ENCODE measurements at places on chromosomes 4 and X.

DNA sequence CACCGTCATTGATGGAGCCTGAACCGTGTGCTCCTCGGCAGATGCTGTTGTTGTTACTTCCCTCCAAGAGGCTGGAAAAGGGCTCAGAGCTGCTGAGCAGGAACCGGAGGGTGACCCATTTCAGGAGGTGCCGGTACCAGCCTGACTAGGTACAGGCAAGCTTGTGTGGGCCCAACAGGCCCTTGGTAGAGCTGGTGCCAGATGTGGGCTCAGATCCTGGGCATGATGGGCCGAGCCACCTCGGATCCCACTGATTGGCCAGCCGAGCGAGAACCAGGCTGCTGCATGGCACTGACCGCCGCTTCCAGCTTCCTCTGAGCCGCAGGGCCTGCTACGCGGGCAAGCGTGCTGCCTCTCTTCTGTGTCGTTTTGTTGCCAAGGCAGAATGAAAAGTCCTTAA, 33.7 kb downstream of the NOP14 start:
- DNase-seq, result no peak

- DNase-seq, result no peak
These were observed 9.9 kb downstream of the MXD4 start for GRCh38 chr4:2251795-2252529.

GRCh38 chr4:1547856-1548826, 136.0 kb downstream of the FAM53A start:
- no peak for DNase-seq

DNA sequence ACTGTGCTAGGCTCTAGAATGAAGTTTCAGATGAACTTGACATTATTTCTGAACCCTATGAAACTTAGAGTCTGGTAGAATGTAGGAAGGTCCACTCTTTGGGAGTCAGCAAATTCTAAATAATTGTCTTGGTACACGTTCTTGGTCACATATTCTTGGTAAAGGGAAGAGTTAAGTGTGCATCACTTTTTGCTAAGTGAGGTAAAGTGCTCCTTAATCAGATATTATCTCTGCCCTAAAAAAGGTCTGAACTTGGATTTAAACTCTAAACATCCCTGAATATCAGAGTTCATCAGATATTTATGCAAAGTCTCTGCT, 7.2 kb downstream of the OCIAD2 start:
- DNase-seq, result no peak

DNA sequence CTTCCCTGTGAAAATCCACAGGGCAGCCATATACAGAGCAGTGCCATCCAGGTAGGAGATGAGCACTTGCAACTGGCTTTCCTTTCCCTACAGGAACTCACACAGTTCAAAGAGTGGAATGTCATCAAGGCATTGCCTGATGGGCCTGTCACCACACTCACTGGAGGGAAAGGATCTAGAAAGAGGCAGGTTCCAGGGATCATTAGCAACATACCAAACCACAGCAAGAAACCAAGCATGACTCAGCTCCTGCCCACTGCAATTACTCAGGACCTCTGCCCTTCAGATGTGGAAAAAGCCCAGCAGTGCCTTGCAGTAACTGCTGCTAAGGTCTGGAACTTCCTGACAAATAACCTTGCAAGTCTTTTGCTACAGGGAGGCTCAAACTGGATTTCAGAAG, 101.2 kb downstream of the ZNF674 start:
- peak; percentile 9 for DNase-seq

GRCh38 chr4:4990329-4990728, 28.9 kb downstream of the CYTL1 start:
- DNase-seq, result no peak

- peak; percentile 22 for DNase-seq
These were observed 12.3 kb upstream of the IL21 start for GRCh38 chr4:122633211-122633610.

GRCh38 chr4:107348188-107349050, 312.3 kb upstream of the DKK2 start:
- DNase-seq, result no peak

DNA sequence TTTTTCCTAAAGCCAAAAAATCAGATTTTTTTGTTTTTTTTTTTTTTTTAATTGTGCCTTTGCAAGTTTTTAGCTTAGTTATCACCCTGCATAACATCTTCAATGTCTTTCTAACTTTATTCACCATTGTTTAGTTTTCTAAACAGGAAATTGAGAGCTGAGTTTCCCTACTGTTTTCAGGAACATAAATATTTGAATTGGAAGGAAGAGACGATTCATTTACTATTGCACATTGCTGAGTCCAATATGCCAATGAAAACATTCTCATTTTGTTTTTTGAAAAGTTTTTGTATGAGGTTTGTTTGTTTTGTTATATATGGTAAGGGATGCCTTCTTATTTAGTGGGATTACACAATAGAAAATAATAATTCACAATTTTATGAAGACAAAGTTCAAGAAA, 148.4 kb downstream of the ANKRD50 start:
- DNase-seq, result no peak

- DNase-seq, result no peak
These were observed 22.2 kb downstream of the DTHD1 start for GRCh38 chr4:36303426-36304137.

DNA sequence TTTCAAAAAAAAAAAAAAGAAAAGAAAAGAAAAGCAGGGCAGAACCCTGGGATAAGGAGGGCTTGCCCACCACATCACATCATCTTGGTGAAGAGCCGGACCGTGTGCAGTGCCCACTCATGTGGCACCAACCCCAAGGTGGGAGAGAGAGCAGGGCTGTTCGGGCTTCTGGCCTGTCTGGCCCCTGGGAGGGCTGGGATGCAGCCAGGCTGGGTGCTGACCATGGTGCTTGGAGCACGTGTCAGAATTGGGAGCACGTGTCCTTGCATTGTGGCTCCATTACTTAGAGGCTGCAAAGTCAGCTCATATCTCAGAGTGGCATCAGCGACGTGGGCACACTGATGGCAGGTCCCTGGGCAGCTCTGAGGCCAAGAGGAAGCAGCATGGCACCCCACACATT, 100.9 kb upstream of the AFAP1 start:
- no peak for DNase-seq

Measured in fibroblast of skin of left quadriceps (primary cell).